ENCODE measurements at places on chromosomes 3 and 15. TPM values are rescaled to one million over a fixed set of nuclear protein-coding genes. Genes with fewer than 3 reads are reported as not detected.

CLSTN2 gene
- total RNA-seq = not detected

GRAMD1C gene
- 0.61 TPM for total RNA-seq

MFN1 gene
- 31.9 TPM for total RNA-seq

LRRIQ4 gene
- total RNA-seq = not detected

NR2F2 gene
- not detected for total RNA-seq

XPC gene
- 24.8 TPM for total RNA-seq

DNAH12 gene
- total RNA-seq = not detected

FOXL2 gene
- not detected for total RNA-seq

TAMM41 gene
- 30.7 TPM for total RNA-seq

MNS1 gene
- 0.29 TPM for total RNA-seq

SSUH2 gene
- total RNA-seq = 0.11 TPM

MEIS2 gene
- not detected for total RNA-seq

ADPRH gene
- 5.9 TPM for total RNA-seq

RTP1 gene
- total RNA-seq = not detected

BCL2A1 gene
- 47.1 TPM for total RNA-seq

NRG4 gene
- not detected for total RNA-seq

GP9 gene
- not detected for total RNA-seq

CTXN2 gene
- total RNA-seq = not detected

USP50 gene
- not detected for total RNA-seq

UCN2 gene
- not detected for total RNA-seq

UBAP1L gene
- 2.9 TPM for total RNA-seq

CYP1A2 gene
- not detected for total RNA-seq

ADIPOQ gene
- not detected for total RNA-seq

GPR15 gene
- total RNA-seq = 2.2 TPM

IGDCC3 gene
- total RNA-seq = not detected

C3orf22 gene
- total RNA-seq = not detected

All from activated CD8-positive, alpha-beta T cell treated with anti-CD3 and anti-CD28 coated beads for 36 hours (primary cell).